ENCODE measurements at places on chromosomes 7 and 10. TPM values are rescaled to one million over a fixed set of nuclear protein-coding genes. Genes with fewer than 3 reads are reported as not detected.

The GTF2IRD1 gene
- polyA plus RNA-seq, result 40.9 TPM

The SEPTIN14 gene
- not detected for polyA plus RNA-seq

The CFAP69 gene
- polyA plus RNA-seq, result 4.9 TPM

The SPDYE5 gene
- polyA plus RNA-seq, result 1.8 TPM

The CCDC172 gene
- 20.6 TPM for polyA plus RNA-seq

The TAS2R5 gene
- 0.89 TPM for polyA plus RNA-seq

The PAOX gene
- 6.1 TPM for polyA plus RNA-seq

The CYP2E1 gene
- 1.4 TPM for polyA plus RNA-seq
